CD4-positive, alpha-beta T cell treated with Interleukin-12 subunit alpha and Interleukin-12 subunit beta, for 1 hour (primary cell): ENCODE measurements at places on chromosomes 2 and 18.

GRCh38 chr2:100281521-100282438 lies 40.5 kb downstream of the LONRF2 start:
- no peak for DNase-seq

DNA sequence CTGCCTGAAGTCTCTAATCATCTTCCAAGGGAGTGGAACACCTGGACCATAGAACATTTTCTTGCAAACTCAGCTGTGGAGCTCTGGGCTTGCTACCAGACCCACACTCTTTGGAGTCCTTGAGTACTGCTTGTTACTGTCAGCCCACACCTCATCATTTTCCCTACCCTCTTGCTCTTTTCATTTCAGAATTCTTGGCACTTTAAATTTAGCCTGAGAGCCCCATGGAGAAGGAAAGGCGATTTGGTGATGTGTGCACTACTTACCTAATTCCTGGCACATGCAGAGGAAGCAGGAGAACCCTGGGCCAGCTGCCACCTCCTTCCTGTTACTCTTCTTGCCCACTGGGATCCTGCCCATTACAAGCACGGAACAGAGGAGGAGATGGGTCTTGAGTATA lies 31.7 kb downstream of the TMEM178A start:
- DNase-seq, result no peak

DNA sequence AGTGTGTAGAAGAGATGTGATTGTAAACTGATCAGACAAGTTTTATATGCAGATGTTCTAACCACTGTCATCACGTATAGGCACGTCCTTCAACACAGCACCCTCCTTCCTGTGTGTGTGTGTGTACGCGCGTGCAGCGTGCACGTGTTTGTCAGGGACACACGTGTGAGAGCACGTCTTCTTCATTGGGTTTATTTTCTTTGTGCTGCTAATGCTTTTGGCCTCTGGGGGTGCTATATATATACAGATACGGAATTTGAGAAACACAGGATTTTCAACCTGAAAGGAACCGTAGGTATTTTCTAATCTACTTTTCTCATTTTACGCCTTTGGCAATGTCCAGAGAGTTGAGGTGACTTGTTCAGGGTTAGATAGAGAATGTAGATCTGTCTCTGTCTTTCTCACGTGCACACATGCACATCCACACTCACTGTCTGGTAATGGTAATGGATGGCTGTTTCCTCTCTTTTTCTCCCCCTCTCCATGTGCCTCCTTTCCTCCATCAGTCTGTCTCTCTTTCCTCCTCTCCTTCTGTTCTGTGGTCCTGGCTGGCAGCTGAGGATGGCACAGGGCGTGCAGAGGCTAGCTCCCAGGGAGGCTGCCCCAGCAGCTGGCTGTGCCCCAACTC lies 13.4 kb upstream of the CELF4 start:
- no peak for DNase-seq

DNA sequence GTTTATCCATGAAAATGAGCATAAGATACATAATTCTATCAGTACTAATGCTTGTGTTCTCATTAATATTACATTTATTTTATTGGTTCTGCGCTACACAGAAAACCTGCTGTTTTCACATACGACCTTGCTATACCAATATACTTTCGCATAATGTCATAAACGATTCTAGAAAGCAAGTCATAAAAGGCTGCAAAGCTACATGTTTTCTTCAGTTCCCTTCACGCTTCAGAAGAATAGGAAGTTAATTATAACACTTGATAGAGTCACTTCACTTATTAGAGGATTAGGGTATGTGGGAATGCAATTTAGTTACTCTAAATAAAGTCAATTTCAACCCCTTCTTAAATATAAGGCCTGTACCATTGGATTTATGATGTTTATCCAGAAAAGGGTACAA lies 29.0 kb downstream of the PSME4 start:
- DNase-seq, result no peak

DNA sequence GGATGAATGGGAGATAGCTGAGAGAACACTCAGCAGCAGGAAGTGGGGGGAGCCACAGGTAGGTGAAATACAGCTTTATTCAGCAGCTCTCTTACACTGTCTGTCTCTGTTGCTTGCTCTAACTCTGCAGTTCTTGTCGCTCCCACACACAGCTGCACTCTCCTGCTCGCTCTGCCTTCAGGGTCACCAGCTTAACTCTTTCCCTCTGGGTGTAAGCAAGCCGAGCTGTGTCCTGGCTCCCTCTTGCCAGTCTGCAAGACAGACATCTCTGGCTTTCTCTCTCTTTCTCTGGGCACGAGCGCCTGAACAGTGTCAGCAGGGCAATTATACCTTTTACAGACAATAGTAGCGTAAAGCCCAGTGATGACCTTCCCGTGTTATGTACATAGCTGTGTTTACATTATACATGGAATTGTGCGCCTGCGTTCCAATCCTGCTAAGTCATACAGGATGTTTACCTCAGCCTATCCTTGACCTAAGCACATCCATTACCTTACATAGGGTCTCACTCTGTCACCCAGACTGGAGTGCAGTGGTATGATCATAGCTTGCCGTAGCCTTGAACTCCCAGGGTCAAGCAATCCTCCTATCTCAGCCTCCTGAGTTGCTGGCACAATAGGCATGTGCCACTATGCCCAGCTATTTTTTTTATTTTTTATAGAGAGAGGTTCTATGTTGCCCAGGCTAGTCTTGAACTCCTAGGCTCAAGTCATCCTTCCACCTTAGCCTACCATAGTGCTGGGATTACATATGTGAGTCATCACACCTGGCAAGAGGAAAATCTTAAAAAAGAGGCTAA lies 57.8 kb upstream of the CHN1 start:
- DNase-seq, result no peak

- DNase-seq, result no peak
Observed at GRCh38 chr2:76599732-76600368, 889.1 kb upstream of the GCFC2 start.

DNA sequence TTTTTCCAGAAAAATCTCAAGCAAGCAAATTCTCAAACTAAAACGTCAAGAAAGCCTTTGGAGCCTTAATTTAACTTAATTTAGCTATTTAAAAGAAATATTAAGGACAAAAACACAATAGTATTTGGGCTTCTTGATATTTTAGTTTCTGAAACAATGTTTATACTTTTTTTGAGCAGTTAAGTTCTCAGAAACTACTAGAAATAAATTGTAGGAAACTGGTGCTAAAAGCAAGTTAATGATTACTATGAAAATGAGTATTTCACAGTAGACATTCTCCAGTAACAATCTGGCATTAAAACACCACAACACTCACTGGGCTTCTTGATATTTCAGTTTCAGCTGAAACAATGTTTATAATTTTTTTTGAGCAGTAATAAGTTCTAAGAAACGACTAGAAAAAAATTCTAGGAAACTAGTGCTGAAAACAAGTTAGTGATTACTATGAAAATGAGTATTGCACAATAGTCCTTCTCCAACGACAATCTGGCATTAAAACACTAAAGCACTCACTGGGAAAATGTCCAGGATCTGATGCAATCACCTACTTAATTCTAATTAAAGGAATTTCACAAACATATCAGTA lies 45.1 kb downstream of the TRAK2 start:
- no peak for DNase-seq

DNA sequence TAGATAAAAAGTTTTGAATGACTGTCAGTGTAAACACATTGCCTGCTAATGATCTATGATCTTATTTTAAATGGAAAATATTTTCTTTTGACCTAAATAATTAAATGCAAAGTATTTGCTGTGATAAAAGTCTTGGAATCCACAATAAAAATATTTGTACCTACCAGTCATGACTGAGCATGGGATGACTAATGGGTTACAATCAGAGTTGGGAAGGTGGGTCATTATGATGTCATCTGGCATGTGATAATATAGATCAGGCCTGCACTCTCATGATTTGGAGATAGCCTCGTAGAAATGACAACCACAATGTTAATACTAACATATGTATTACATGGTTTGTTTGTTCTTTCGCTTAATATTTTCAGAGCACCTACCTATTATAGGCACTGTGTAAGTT lies 848.8 kb upstream of the KLHL29 start:
- DNase-seq, result no peak

DNA sequence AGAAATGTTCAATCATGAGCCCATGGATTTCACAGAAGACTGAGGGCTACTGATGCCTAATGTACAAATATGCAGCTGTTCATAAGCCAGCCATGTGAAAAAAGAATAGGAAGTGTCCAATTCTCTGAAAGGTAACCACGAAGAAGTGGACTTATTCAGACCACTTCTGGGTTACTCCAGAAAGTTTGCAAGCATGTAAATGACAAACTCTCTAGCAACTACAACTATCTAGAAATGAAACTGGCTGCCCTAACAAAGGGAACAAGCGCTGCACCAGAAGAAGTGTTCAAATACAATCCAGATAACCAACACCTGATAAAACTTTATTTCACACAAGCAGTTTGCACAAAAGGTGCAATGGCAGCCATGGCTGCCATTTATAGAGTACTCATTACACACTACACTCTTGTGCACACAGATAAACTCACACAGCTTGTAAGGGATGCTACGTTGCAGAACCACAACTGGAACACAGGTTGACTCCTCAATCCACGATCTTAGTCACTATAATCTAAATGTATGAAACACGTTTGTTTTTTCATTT lies 13.9 kb downstream of the MBOAT2 start:
- DNase-seq, result no peak

- DNase-seq, result peak; percentile 62
Observed at GRCh38 chr18:51110073-51110797, 80.2 kb downstream of the SMAD4 start.
